ENCODE measurements at places on chromosomes 2 and 18.
A peak's percentile ranks its signal among the peaks of the same experiment; 100 is the strongest.

DNA sequence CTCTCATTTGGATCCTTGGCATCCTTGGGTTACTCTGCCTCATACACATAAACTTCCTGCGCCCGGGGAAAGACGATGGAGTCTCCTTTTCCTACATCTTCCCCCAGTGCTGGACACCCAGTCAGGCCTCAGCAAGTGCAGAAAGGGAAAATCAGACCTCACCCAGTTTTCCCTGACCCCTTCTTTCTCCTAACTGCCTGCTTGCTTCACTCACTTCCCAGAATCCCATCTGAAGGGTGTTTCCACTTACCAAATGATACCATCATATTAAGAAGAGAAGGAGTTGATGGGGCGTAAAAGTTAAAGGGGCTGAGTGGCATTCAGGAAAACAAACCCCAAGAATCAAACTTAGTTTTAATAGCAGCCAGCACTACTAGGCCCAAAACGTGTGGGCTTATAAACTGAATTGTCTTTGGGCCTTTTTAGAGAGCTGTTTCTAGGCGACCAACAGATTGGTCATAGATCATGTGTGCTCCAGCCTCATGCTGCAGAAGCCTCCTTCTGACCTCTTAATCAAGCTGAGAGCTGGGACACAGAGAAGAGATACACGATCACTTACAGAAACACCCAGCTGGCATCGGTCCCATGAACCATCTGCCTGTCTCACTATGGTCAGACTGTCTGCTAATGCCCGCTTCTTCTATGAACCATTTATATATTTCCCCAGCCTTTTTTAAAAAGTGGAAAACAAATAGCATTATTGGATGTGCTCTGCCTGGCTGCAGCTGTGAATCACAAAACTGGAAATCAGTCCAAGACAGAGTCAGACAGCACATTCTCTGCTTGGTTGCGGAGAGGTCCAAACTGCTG, 165.7 kb upstream of the SLC14A2 start:
- peak; percentile 62 for DNase-seq

DNA sequence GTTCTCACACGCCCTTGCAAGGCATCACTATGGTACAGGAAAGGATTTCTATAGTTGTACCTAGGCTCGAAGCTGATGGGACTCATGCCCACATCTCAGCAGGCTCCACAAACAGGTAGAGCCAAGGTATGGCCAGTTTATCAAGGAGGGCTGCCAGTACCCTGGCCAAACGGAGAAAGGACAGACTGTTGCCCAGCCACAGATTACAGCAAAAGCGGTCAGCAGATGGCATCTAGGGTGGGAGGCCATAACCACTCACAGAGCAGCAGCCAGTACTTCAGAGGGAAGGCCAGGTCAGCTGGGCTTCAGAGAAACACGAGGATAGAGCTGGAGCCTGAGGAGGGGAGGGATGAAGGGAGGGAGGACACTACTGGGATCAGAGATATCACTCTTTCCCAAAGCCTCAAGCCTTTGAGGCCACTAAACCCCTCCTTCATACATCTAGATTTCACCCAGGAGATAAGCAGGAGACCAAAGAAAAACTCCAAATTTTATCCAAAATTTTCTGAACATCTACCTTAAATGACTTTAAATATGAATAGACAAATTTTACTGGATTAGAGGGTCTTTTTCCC, 904.2 kb upstream of the NXPH2 start:
- DNase-seq = no peak

GRCh38 chr2:1153920-1154319, 203.3 kb downstream of the SNTG2 start:
- no peak for DNase-seq

- DNase-seq = no peak
These were observed 99.4 kb upstream of the TEX51 start for GRCh38 chr2:126799301-126799700.

- no peak for DNase-seq
These were observed 28.8 kb downstream of the SNORC start for GRCh38 chr2:232898592-232899543.

DNA sequence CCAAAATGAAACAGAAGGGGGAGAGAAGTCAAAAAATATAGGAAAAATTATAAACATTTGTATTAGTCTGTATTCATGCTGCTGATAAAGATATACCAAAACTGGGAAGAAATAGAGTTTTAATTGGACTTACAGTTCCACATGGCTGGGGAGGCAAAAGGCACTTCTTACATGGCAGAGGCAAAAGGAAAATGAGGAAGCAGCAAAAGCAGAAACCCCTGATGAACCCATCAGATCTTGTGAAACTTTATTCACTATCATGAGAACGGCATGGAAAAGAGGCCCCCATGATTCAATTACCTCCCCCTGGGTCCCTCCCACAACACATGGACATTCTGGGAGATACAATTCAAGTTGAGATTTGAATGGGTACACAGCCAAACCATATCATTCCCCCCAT, 79.1 kb downstream of the ZRANB3 start:
- no peak for DNase-seq

- DNase-seq = no peak
These were observed 25.4 kb downstream of the CYBRD1 start for GRCh38 chr2:171547720-171548119.

DNA sequence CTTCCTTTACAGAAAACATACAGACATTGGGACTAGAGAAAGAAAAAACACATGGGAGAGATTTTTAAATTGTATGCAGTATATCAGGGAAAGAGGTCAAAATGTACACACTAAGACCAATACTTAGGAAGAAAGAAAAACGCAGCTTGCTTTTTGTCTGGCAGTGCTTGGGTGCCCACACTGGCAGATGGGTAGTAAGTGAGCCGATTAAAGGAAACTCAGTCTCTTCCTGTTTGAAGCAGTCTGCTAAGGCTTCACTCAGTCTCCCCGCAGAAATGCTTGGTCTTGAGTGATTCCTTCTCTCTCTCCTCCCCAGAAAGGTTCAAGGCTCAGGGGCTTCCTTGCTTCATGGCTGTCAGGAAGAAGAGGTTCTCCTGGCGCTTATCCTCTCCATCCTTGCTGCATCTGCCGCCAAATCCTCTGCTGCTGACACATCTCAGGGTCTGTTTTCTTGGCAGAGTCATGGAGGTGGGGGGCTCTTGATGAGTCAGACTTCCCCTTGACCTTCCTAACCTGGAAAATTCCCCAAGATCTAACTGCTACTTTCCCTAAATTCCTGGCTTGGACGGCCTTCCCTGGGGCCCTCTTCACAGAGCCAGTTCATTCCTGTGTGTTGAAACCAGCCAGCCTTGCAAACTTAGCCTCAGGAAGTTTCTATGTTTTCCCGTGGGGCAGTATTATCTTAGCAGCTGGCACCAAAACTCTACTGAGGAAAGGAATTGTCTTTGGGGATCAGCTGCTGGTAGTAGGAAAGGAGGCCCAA, 10.5 kb upstream of the TMSB10 start:
- no peak for DNase-seq

- peak; percentile 2 for DNase-seq
These were observed 329.9 kb downstream of the TRIB2 start for GRCh38 chr2:13046557-13047165.

DNA sequence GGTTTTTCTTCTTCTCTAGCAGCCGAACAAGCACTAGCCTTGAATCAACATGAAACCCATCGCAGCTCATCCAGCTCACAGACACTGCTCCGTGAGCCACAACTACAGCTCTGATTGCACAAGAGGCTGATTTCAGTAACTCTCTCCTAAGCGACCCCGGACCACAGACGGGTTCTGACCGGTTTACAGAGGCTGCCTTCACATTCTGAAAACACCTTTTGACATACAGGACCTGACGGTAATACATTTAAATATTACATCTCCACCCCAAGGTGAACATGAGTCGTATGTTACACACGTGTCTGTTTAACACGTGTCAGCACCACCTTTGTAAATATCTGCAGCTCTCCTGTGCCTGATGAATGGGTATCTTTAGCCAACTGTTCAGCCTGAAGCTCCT, 120.7 kb downstream of the TMEM18 start:
- no peak for DNase-seq

DNA sequence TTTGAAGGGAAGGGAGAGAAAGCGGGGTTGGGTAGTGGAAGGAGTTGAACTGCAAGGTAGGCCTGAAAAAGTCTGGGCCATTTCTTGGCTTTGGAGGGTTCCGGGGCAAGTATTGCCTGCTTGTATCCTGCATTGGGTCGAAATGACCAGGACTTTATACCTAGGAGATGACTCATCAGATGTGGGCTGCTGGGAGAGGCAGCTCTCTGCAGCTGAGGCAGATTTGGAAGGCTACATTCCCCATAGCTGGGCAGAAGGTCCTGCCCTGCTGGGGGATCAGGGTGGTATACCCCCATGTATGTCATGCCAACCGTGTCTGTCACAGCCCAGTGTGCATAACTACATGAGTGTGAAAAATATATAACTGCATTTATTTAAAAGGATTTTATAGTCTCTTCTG, 171.8 kb upstream of the SPRED2 start:
- DNase-seq = no peak

- DNase-seq = peak; percentile 79
These were observed 39.3 kb downstream of the LCT start for GRCh38 chr2:135797497-135798274.

GRCh38 chr2:142308744-142309143, 177.9 kb upstream of the LRP1B start:
- DNase-seq = no peak

DNA sequence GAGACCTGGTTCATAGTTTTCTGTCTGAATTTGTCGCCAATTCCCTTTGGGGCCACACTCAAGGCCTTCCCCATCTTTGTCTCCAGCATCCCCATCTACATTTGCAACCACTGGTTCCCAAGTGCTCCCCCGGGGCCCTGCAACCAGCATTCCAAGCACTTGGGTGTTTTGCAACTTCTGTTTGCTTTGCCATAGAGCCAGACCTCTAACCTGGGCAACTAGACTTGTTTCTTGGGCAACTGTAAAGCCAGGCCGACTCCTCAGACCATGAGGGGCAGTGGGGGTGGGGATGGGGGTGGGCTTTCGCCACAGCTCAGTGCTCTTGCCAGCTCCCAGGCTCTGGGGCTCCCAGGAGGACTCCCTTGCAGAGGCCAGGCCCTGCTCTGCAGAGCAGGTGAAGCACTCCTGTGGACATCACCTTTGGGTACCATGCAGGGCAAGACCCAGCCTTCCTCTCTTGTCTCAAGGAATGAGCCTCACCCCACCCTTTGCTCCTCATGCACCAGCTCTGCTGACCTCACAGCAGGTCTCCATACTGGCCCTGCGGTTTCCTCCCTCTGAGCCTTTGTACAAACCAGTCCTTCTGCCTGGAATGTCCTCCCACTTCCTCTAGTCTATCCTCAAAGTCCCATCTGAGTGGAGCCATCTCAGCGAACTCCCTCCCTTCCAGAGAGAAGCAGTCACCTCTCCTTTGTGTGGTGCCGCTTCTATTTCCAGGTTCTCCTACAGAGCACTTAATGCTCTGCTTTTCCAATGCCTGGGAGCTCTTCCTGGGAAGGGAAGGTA, 126.7 kb upstream of the MYCN start:
- no peak for DNase-seq

DNA sequence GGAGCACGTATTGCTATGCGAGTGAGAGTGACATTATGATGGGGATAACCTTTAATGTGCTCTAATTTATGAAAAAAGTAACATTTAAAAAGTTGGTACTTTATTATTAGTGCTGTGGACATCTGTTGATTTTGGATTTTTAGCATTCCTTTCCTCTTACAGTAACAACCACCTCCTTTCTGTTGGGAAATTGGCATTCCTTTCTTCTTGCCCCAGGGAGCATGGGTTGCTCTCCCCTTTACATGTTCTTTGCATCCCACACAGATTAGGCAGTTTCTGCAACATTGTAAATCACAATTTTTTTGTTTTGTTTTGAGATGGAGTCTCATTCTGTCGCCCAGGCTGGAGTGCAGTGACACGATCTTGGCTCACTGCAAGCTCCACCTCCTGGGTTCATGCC, 300.2 kb downstream of the LPIN1 start:
- DNase-seq = no peak

DNA sequence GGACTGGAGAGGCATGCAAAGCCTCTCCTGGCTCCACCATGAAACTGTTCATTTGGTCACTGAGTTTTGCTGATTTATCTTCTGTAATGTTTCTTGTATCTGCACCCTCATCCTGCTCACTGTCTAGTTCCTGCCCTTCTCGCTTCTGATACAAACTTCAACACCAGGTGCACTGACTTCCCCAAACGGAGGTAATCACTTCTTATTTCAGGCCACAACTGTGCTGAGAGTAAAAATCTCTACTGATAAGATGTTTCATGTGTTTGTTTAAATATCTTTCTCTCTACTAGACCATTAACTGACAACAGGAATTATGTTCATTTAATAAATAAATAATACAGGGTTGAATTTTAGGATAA, 10.9 kb upstream of the NT5C1B start:
- no peak for DNase-seq

GRCh38 chr18:51082571-51083267, 52.7 kb downstream of the SMAD4 start:
- no peak for DNase-seq

GRCh38 chr18:6069103-6069502, 173.8 kb upstream of the TMEM200C start:
- DNase-seq = no peak

DNA sequence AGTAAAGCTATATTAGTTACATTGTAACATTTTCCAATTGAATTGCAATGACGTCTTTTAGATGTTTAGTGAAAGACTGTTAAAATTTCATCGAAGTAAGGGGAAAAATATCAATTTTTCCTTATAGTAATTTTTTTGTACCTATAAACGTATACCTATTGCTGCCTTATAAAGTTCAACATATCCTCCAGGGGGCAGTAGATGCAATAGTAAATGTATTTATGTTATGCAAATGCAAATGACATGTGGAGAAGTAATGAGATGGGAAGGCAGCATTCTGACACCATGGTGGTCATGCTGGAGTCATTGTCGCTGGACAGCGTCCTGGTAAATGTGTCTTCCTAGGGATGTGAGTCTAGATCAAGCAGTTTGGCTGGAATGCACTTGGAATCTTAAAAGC, 38.7 kb downstream of the MSTN start:
- DNase-seq = peak; percentile 7

- no peak for DNase-seq
These were observed 85.8 kb downstream of the SETBP1 start for GRCh38 chr18:44766450-44766849.

- DNase-seq = no peak
These were observed 532.1 kb downstream of the FBXO15 start for GRCh38 chr18:73615506-73615905.

DNA sequence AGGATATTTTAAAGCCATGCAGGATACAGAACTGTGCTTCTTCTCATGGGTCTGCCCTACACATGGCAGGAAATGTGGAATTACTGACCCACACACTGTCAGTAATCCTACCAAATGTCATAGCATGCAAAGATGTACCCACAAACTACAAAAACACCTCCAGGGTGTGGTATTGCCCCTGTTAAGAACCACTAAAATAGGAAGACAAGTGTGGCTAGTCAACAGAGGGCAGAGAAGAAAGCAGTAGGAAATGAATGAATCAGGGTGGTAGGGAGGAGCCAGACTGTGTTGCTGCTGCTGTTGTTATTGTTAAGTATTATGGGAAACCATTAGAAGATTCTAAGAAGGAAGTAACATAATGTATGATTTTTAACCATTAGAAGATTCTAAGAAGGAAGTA, 556.7 kb upstream of the ACVR2A start:
- DNase-seq = no peak

GRCh38 chr2:174888646-174889271, 116.4 kb downstream of the CHN1 start:
- DNase-seq = no peak
